ENCODE measurements at places on chromosomes 1 and 21.

DNA sequence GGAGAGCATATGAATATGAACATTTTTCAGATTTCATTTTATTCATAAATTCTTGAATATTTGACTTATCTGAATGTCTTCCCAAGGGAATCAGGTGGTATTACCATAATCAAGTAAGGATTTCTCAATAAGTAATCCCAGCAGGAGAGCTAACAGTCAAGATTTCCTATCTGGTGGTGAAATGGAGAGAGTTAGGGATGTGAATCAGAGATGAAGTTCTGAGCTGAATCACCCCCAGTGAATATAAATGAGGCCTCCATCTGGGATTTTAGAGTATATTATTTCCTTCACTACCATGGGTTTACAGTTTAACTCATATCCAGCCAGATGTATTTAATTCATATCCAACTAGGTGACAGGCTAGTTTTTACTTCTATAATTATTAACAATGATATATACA lies 61.5 kb upstream of the RGS2 start:
- DNase-seq: no peak

- no peak for DNase-seq
Measured at GRCh38 chr21:27787046-27787445, 820.2 kb upstream of the ADAMTS5 start.

GRCh38 chr21:42374457-42374856 lies 8.1 kb upstream of the TFF1 start:
- no peak for DNase-seq

GRCh38 chr1:56577406-56578137 lies 1.8 kb downstream of the PLPP3 start:
- no peak for DNase-seq
